ENCODE measurements at places on chromosomes 1 and 21.
A peak's percentile ranks its signal among the peaks of the same experiment; 100 is the strongest.

- no peak overlapping the region for H3K27ac ChIP-seq
- no peak overlapping the region for H3K4me3 ChIP-seq
- H3K27me3 ChIP-seq, result no peaks in the 10 kb centered on the region
- no peak for DNase-seq
- no peaks in the 10 kb centered on the region for H3K36me3 ChIP-seq
- no peaks in the 10 kb centered on the region for H3K4me1 ChIP-seq
Measured at GRCh38 chr21:16419188-16419921, 689.6 kb downstream of the USP25 start.

DNA sequence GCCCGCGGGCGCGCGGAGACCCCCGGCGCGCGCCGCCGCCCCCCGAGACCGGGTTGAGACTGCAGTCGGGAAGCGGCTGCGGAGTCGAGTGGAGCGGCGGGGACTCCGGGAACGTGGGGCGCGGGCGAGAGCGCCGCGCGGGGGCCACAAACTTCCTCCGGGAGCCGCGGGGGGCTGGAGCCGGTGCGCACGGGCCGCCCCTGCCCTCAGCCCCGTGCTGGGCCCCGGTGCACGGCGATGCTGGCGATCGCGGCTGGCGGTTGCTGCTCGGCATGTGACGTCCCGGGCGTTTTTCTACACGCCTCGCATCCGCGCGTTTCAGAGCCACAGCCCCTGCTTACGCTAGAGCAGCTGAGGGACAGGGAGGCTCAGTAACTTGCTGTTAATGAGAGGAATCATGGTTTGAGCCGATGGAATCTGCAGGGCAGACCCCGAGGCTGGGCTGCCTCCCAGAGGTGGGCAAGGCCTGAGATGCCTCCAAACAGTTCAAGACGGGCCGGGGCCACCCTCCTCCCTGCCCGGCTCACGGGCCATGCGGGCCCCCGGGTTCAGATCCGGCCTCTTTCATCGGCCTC, 520 bp downstream of the TMEM201 start:
- no peaks in the 10 kb centered on the region for H3K27me3 ChIP-seq
- DNase-seq, result peak; percentile 33
- H3K4me3 ChIP-seq, result peak overlapping the region; percentile 86
- H3K36me3 ChIP-seq, result no peaks in the 10 kb centered on the region
- H3K27ac ChIP-seq, result peak overlapping the region; percentile 75
- H3K4me1 ChIP-seq, result peaks cover 26% of the 10 kb centered on the region

- no peak for DNase-seq
- H3K27me3 ChIP-seq, result no peaks in the 10 kb centered on the region
- peak overlapping the region; percentile 84 for H3K27ac ChIP-seq
- peaks cover 11% of the 10 kb centered on the region for H3K36me3 ChIP-seq
Measured at GRCh38 chr21:39346206-39346605, 2.7 kb downstream of the HMGN1 start.

GRCh38 chr1:229119161-229119560, 151.8 kb upstream of the RAB4A start:
- peaks cover 4% of the 10 kb centered on the region for H3K27me3 ChIP-seq
- no peak for DNase-seq
- H3K27ac ChIP-seq, result no peak overlapping the region
- no peak overlapping the region for H3K4me3 ChIP-seq
- peaks cover 11% of the 10 kb centered on the region for H3K4me1 ChIP-seq
- H3K36me3 ChIP-seq, result peaks cover 3% of the 10 kb centered on the region

- H3K36me3 ChIP-seq, result no peaks in the 10 kb centered on the region
- peak overlapping the region; percentile 94 for H3K27ac ChIP-seq
- peaks cover 43% of the 10 kb centered on the region for H3K4me1 ChIP-seq
- no peak overlapping the region for H3K4me3 ChIP-seq
Measured at GRCh38 chr1:12144236-12144635, 22.6 kb upstream of the TNFRSF1B start.

- H3K36me3 ChIP-seq, result no peaks in the 10 kb centered on the region
- peak overlapping the region; percentile 28 for H3K4me3 ChIP-seq
- no peak for DNase-seq
- H3K27me3 ChIP-seq, result no peaks in the 10 kb centered on the region
- H3K4me1 ChIP-seq, result peaks cover 75% of the 10 kb centered on the region
Measured at GRCh38 chr1:42318601-42319000, 16.4 kb downstream of the FOXJ3 start.

- no peak overlapping the region for H3K4me3 ChIP-seq
- no peak for DNase-seq
Measured at GRCh38 chr1:210506689-210507088, 178.0 kb downstream of the HHAT start.

Measured in T-helper 17 cell (primary cell).